Nephron progenitor cell (in vitro differentiated cells): ENCODE measurements at places on chromosomes 5 and 9.

DNA sequence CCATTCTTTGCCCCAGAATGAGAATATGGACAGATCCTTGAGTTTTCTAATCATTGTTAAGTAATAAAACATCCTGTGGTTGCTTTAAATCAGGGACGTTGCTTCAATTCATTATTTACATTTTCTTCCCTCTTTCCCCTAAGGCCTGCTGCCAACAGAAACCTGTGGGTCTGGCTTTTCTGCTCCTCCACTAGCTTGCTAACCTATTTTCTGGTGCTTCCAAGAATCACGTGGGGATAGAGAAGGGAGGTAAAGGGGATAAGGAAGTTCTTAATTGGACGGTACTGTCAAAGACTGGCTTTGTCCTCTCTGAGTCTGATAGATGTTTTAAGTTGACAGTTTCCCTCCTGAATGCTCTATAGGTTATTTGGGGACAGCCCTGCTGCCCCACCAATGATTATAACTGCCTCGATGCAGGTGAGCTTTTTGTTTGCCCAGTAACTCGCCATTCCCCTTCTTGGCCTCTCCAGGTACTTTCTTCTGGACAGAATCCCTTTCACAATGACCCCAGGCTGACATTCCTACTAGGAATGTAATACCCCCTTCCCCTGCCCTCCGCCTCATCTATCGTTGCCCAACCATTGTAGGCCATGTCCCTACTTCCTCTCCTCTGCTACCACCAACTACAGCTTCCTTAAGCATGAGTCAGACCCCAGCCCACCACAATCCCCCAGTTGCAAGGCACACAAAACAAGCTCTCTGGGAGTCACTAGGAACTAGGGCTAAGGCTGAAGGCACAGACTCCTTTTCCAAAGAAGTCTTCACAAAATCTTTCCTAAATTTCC is 19.9 kb upstream of the CPEB4 start:
- no peak overlapping the region for H3K27ac ChIP-seq
- no peak for DNase-seq
- H3K4me1 ChIP-seq, result peaks cover 42% of the 10 kb centered on the region
- peaks cover 5% of the 10 kb centered on the region for H3K36me3 ChIP-seq
- no peak overlapping the region for H3K4me3 ChIP-seq

GRCh38 chr9:93387791-93388190 is 63.7 kb upstream of the FAM120A start:
- H3K36me3 ChIP-seq, result no peaks in the 10 kb centered on the region
- H3K4me3 ChIP-seq, result no peak overlapping the region
- DNase-seq, result no peak

- peak; percentile 91 for DNase-seq
- H3K27ac ChIP-seq, result no peak overlapping the region
- peaks cover 17% of the 10 kb centered on the region for H3K4me1 ChIP-seq
- peaks cover 45% of the 10 kb centered on the region for H3K27me3 ChIP-seq
These were observed 18.9 kb upstream of the SPTLC1 start for GRCh38 chr9:92133949-92134604.

GRCh38 chr9:123175854-123176629 is 92.3 kb downstream of the STRBP start:
- H3K4me1 ChIP-seq, result no peaks in the 10 kb centered on the region
- DNase-seq, result no peak
- peaks cover 13% of the 10 kb centered on the region for H3K36me3 ChIP-seq
- H3K4me3 ChIP-seq, result no peak overlapping the region
- no peak overlapping the region for H3K27ac ChIP-seq

- H3K4me3 ChIP-seq, result no peak overlapping the region
- peaks cover 4% of the 10 kb centered on the region for H3K4me1 ChIP-seq
- H3K27ac ChIP-seq, result no peak overlapping the region
- DNase-seq, result no peak
- H3K36me3 ChIP-seq, result peaks cover 11% of the 10 kb centered on the region
These were observed 164.7 kb downstream of the TMEM167A start for GRCh38 chr5:82912462-82912861.

GRCh38 chr9:133149130-133150015 is 14.3 kb downstream of the GBGT1 start:
- no peak overlapping the region for H3K27ac ChIP-seq
- H3K36me3 ChIP-seq, result no peaks in the 10 kb centered on the region
- peak overlapping the region; percentile 69 for H3K4me3 ChIP-seq
- H3K4me1 ChIP-seq, result peaks cover 59% of the 10 kb centered on the region
- peaks cover 2% of the 10 kb centered on the region for H3K27me3 ChIP-seq

DNA sequence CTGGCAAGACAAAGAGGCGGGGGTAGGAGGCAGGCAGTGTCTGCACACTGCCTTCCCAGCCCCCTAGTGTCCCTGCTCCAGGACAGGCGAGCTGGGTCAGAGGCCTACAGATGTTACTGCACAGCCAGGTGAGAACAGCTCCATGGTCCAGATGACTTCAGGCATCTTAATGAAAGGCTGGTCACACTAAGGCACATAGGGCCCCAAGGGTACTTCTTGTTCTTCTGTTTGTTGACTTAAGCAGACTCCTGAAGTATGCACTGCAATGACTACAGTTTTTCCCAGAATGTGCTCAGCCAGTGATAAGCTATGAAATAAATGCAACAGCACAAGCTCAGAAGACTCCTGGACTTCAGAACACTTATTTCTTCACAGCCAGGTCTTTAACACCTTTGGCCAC is 27.4 kb downstream of the ATPSCKMT start:
- H3K4me3 ChIP-seq, result no peak overlapping the region
- H3K4me1 ChIP-seq, result no peaks in the 10 kb centered on the region
- H3K27ac ChIP-seq, result no peak overlapping the region
- H3K36me3 ChIP-seq, result peaks cover 51% of the 10 kb centered on the region
- H3K27me3 ChIP-seq, result no peaks in the 10 kb centered on the region

DNA sequence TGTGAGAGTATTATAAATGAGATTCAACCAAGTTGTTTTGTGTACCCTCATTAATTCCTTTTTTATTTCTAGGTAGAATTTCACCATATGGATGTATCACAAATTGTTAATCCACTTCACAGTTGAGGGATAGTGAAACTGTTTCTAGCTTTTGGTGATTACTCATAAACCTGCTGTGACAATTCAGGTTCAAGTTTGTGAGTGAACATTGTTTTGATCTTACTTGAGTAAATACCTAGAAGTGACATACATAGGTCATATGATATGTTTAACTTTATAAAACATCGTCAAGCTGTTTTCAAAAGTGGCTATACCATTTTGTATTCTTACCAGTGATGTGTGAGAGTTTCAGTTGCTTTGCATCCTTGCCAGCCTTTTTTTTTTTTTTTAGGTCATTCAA is 112.9 kb downstream of the CAMK4 start:
- H3K4me1 ChIP-seq, result no peaks in the 10 kb centered on the region
- peaks cover 3% of the 10 kb centered on the region for H3K27me3 ChIP-seq
- no peak for DNase-seq
- H3K27ac ChIP-seq, result no peak overlapping the region
- H3K4me3 ChIP-seq, result no peak overlapping the region

- DNase-seq, result no peak
- H3K4me3 ChIP-seq, result no peak overlapping the region
These were observed 223.7 kb upstream of the NFIL3 start for GRCh38 chr9:91647371-91647770.

DNA sequence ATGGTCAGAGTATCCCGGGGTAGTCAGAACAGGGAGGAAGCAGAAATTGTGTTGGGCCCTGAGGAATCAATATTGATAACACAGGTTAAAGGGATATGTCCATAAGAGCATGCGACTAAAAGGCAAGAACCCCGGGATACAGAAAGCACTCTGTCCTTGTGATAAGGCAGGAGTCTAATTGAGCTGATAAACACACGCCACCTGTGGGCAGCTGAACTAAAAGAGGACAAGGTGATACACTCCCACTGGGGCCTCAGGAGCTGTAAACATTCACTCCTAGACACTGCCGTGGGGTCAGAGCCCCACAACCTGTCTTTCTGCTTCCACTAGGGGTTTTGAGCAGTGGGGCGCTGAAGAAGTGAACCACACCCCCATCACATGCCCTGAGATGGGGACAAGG is 144.7 kb upstream of the MPDZ start:
- DNase-seq, result no peak
- H3K4me3 ChIP-seq, result no peak overlapping the region
